ENCODE measurements at places on chromosomes 2 and 18.

DNA sequence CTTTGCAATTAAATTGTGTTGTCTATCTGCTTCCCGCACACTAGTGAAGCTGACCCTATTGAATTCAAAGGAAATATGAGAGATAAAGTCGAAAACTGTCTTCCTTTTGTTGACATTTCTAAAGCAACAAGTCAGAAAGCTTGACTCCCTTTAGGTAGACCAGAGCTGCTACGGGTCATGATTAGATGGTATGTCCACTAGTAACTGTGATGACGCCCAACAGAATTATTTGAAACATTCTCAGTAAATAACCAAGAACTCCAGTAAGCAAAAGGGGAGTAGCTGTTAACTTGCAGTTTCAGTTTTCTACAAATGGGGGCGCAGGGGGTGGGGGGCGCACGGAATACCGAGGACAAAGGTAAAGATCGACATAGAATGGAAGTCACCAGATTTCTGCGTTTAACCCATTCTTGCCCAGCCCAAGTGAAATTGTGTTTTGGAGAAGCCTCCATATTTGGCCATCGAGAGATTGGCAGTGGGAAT lies 56.4 kb downstream of the CRIM1 start:
- DNase-seq, result no peak

DNA sequence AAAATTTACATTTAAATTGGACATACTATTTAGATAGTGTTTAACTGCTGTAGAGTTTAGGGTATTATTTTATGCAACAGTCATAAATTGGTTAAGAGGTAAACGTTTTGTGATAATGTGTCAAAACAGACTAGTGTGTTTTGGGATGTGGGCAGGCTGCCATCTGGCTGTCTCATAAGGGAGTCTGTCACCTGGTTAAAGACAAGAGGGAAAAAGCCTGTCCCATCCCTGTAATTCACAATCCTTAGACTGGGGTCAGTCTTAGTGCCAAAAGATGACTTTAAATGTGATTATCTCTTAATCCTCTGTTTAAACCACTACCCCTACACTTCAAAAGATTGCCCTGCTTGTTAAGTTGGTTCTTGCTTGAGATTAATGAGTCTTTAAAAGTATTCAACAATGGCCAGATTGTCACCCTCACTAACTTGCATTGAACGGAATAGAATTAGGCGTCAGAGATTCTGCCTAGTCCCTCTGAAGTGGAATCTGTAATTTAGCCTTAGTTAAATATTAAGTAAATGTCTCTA lies 59.2 kb downstream of the SGPP2 start:
- no peak for DNase-seq

- no peak for DNase-seq
These were observed 20.5 kb upstream of the IL1RL2 start for GRCh38 chr2:102166189-102166845.

- DNase-seq, result no peak
These were observed 112.4 kb downstream of the MIB1 start for GRCh38 chr18:21853016-21853415.

DNA sequence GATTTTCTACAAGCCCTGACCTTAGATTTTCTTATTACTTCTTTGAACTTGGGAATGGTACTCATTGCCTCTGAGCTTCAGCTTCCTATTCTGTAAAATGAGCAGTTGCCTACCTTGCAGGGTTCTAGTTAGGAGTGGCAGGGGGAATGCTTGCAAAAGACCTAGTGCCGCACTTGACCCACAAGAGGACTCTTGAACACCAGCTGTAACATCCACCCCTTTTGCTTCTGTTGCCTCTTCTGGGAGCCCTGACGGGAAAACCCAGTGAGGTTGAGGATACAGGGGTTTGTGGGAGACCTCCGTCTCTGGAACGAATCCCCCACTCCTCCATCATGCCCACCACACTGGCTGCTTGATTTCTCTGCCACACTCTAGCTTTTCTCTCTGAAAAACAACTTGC lies 27.1 kb upstream of the LBH start:
- no peak for DNase-seq

DNA sequence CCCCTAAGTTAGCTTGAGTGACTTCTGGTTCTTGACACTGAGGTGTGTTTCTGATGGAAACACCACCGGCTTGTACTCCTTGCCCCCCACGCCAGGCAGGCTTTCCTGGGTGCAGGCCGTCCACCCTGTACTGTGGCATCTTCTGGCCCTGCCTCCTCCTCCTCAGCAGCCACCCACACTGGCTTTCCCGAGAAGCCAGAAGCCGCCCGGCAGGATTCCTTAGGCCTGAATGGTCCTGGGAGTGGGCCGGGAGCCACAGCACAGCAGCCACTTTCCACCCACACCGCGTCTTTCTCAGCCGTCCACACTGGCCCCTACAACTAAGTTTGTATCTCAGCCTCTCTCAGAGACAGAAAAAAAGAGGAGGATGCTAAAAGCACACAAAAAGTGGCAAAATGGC lies 2.1 kb upstream of the HSBP1L1 start:
- DNase-seq, result no peak

DNA sequence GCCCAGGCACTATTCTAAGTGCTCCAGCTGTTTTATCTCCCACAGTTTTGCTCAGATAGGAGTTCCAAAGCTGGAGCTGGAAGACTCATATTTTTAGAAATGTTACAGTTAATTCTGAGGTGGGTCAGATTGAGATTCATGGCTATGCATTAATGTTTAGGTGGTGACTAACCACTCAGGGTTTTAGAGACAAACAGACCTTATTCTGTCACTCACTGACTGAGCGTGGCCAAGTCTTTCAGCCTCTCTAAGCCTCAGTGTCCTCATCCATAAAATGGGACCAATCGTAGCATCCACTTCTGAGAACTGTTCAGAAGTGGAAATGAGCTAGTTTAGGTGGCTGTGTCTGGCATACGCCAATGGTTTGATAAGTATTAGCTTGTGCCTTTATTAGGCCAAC lies 4.3 kb upstream of the CASP8 start:
- no peak for DNase-seq

DNA sequence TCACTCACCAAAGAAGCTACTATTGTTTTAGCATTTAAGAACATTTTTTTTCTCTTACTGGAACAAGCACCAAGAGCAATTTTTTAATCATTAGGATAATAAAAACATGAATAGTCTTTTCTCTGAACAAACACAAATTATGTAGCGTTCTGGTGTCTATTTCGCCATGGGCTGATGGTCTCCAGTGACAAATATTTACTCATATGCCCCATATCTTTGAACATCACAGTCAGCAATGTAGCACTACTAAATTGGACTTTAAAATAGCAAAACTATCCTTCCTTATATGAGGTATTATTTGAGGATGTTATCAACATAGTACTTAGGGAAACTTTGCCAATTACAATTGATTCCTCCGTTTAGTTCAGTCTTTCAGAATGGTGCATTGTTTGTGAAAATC lies 1326.0 kb upstream of the ZEB2 start:
- DNase-seq, result no peak

- no peak for DNase-seq
These were observed 267.9 kb downstream of the FBXO15 start for GRCh38 chr18:73879766-73880165.

DNA sequence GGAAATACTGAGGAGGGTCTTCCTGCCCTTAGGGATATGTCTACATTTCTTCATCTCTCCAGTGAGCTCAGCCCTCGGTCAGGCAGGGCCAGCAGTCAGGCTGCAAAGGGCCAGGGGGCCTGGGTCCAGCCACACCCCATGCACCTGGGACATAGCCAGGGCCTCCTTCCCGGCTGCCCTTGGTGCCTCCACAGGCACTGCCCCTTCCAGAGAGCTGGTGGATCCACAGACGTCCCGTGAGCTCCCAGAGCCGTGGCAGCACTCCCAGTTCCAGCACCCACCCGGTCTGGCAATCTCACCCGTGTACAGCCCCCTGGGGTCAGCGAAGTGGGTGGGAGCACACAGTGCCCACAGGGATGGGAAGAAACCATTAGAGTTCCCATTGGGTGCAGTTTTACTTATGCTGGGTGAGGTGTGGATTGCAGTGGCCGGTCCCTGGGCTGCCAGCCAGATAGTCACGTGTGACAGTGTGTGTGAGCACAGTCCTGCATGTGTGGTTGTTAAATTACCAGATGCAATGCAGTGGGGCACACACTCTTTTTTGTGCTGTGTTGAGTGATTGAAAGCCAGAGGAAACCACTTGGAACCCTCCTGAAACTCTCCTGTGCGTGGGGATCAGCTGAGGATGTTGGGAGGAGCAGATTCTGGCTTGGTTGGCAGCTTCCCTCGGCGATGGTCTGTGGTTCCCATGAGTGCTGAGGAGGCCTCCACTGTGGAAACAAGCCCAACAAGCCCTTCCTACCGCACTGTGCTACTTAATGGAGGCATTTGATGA lies 131.0 kb downstream of the SNTG2 start:
- no peak for DNase-seq

- DNase-seq, result no peak
These were observed 63.0 kb upstream of the SMAD2 start for GRCh38 chr18:47993409-47993808.

DNA sequence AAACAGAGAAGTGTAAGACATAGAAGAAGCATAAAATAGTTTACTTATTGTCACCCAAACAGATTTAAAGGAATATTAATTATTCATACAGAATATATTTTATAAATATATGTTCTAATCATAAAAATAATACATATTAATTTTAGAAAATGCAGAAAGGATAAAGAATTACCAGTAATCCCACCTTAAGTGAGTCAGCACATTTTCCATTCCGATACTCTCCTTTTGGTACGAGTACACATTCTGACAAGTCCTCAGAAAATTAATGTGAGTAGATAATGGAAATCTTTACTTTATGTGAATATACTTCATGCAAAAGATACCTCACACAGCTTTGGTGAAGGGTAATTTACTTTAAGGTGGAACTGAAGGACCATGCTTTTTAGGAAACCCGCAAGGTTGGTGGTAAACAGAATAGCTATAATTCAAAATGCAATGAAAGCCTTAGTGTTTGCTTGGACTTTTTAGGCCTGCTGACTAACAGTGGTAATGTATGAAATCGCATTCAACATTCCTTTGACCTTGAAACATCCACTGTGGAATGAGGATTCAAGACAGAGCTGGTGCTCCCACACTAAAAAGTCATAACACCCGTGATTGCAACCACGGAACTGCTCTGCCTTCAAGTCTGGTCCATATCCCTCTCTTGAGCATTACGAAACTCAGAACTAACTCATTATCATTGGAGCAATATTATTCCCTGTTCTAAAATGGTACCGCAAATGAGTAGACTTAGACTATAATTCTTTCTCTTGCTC lies 28.1 kb upstream of the HTR2B start:
- DNase-seq, result no peak

DNA sequence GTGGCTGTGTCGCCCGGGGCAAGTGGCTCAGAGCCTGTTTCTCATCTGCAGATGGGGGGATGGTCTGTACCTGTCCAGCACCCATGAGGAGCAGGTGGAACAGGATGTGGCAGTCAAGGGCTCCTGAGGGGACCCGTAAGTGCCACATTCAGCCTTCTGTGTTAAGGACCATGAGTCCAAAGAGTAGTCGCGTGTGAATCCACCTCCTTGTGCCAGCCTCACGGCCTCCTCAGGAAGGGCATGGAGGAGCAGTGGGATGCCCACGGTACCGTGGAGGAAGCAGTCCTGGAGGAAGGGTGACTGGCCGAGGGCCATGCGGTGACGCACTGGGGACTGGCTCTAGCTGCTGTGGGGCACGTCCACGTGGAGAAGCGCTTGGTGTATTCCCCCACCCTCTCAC lies 61.1 kb downstream of the ODC1 start:
- DNase-seq, result no peak

- DNase-seq, result no peak
These were observed 1476.3 kb downstream of the LRP1B start for GRCh38 chr2:140654565-140654964.

Measured in GM12892 (cell line).